A549 treated with AZD2906 at 1 μM for 4 hours (cell line): ENCODE measurements at places on chromosomes 13 and 19. TPM values are rescaled to one million over a fixed set of nuclear protein-coding genes. Genes with fewer than 3 reads are reported as not detected.

The NLRP7 gene
- 0.01 to 0.13 TPM (median 0.02 TPM) in 3 of 5 replicates, not detected in the others for total RNA-seq

The EFNA2 gene
- total RNA-seq: 1.2 to 2.5 TPM (median 2.3 TPM) in 5 replicates

The N4BP2L1 gene
- total RNA-seq: 0.48 to 0.61 TPM (median 0.57 TPM) in 5 replicates

The CYP2B6 gene
- total RNA-seq: 0.03 TPM in 1 of 5 replicates, not detected in the others

The CC2D1A gene
- total RNA-seq: 7.7 to 9.5 TPM (median 9.3 TPM) in 5 replicates

The OR4F17 gene
- not detected in 5 replicates for total RNA-seq

The CALR3 gene
- total RNA-seq: 0.07 to 0.14 TPM in 2 of 5 replicates, not detected in the others

The CLEC17A gene
- not detected in 5 replicates for total RNA-seq

The CRX gene
- total RNA-seq: not detected in 5 replicates

The CACNG8 gene
- total RNA-seq: 0.47 to 0.82 TPM (median 0.75 TPM) in 5 replicates

The BRME1 gene
- 0.34 to 0.57 TPM (median 0.46 TPM) in 4 of 5 replicates, not detected in the other for total RNA-seq

The ERICH6B gene
- total RNA-seq: not detected in 5 replicates

The MPHOSPH8 gene
- 10.2 to 12.3 TPM (median 11.4 TPM) in 5 replicates for total RNA-seq

The RAB4B gene
- total RNA-seq: 11.6 to 19.6 TPM (median 18.1 TPM) in 5 replicates

The ACER1 gene
- total RNA-seq: not detected in 5 replicates

The ICAM4 gene
- total RNA-seq: 0.08 to 0.12 TPM (median 0.11 TPM) in 4 of 5 replicates, not detected in the other

The ZNF296 gene
- total RNA-seq: 12.1 to 21.4 TPM (median 18.9 TPM) in 5 replicates

The PABPC3 gene
- 0.10 to 0.18 TPM (median 0.16 TPM) in 5 replicates for total RNA-seq

The TSKS gene
- not detected in 5 replicates for total RNA-seq

The CEACAM20 gene
- total RNA-seq: 0.03 to 0.05 TPM (median 0.05 TPM) in 3 of 5 replicates, not detected in the others

The ATP1A3 gene
- 3.3 to 4.9 TPM (median 4.2 TPM) in 5 replicates for total RNA-seq

The SLC39A3 gene
- 22.1 to 30.9 TPM (median 28.2 TPM) in 5 replicates for total RNA-seq

The HPN gene
- 0.08 to 0.11 TPM (median 0.09 TPM) in 5 replicates for total RNA-seq

The NR1H2 gene
- 63.9 to 82.3 TPM (median 79.4 TPM) in 5 replicates for total RNA-seq

The ZNF543 gene
- 1.3 to 2.0 TPM (median 1.4 TPM) in 5 replicates for total RNA-seq

The TMPRSS9 gene
- 0.16 TPM in 1 of 5 replicates, not detected in the others for total RNA-seq

The RNF126 gene
- total RNA-seq: 54.8 to 75.9 TPM (median 73.1 TPM) in 5 replicates

The SBK3 gene
- 1.9 to 2.2 TPM (median 2.1 TPM) in 5 replicates for total RNA-seq

The GFY gene
- total RNA-seq: 0.12 to 0.27 TPM (median 0.16 TPM) in 5 replicates

The CCL25 gene
- not detected in 5 replicates for total RNA-seq

The ZNF790 gene
- 0.06 to 0.33 TPM (median 0.27 TPM) in 5 replicates for total RNA-seq

The BIVM gene
- 3.0 to 4.3 TPM (median 3.4 TPM) in 5 replicates for total RNA-seq

The SIGLEC8 gene
- not detected in 5 replicates for total RNA-seq

The SIGLEC12 gene
- not detected in 5 replicates for total RNA-seq

The SPACA4 gene
- 0.06 TPM in 1 of 5 replicates, not detected in the others for total RNA-seq

The LIN37 gene
- 23.0 to 28.0 TPM (median 24.5 TPM) in 5 replicates for total RNA-seq

The PCDH20 gene
- total RNA-seq: not detected in 5 replicates
